ENCODE measurements at places on chromosomes 7 and 10.

GRCh38 chr7:111006691-111007090 is 84.2 kb upstream of the LRRN3 start:
- DNase-seq, result peak; percentile 86

DNA sequence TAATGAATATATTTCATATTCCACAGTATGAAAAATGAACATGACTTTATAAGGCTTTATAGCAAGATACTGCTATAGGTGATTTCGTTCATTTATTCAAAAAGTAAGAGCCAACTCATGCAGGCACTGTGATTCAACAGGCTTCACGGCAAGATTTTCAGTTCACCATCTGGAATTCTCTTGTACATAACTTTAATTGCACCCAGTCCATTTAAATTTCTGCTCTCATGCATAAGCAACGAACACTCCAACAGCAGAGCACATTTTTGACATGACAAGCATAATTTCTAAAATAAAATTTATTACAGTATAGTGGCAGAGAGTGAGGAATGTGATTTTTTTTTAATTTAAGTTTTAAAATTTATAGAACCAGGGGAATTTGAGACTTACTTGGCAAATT is 436.1 kb downstream of the PHTF2 start:
- DNase-seq, result no peak

- DNase-seq, result no peak
These were observed 11.4 kb downstream of the SHTN1 start for GRCh38 chr10:116993610-116994009.

GRCh38 chr7:119748991-119749390 is 524.0 kb upstream of the KCND2 start:
- DNase-seq, result no peak

GRCh38 chr10:11810313-11810766 is 12.8 kb upstream of the PROSER2 start:
- peak; percentile 49 for DNase-seq

DNA sequence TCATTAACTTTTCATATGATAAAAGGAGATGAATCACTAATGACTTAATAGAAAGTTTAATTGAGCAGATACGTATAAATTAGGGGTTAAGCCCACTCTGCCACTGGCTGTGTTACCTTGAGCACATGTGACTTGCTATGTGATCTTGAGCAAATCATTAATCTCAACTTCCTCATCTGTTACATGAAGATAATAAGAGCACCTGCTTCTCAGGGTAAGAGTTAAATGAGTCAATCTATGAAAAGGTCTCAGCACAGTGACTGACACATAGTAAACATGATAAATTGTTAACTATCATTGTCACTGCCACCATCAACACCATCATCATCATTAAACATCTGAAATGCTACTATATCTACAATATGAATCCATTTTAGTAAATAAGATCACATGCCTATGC is 110.8 kb downstream of the TPK1 start:
- no peak for DNase-seq

- no peak for DNase-seq
These were observed 592.2 kb downstream of the SDK1 start for GRCh38 chr7:3893151-3893788.

DNA sequence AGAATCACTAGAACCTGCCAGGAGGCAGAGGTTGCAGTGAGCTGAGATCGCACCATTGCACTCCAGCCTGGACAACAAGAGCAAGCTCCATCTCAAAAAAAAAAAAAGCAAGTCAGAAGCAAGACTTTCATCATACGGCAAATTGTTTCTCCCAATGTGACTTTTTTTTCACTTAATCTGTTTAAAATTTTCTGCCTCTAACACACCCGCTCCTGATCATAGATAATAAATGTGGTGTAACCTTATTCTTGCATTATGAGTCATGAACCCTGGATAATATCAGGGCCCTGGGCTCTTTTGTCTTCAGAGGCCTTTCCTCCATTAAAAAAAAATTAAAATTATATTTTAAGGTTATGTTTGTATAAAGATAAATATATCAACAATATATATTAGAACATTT is 111.4 kb upstream of the JCAD start:
- DNase-seq, result peak; percentile 70

DNA sequence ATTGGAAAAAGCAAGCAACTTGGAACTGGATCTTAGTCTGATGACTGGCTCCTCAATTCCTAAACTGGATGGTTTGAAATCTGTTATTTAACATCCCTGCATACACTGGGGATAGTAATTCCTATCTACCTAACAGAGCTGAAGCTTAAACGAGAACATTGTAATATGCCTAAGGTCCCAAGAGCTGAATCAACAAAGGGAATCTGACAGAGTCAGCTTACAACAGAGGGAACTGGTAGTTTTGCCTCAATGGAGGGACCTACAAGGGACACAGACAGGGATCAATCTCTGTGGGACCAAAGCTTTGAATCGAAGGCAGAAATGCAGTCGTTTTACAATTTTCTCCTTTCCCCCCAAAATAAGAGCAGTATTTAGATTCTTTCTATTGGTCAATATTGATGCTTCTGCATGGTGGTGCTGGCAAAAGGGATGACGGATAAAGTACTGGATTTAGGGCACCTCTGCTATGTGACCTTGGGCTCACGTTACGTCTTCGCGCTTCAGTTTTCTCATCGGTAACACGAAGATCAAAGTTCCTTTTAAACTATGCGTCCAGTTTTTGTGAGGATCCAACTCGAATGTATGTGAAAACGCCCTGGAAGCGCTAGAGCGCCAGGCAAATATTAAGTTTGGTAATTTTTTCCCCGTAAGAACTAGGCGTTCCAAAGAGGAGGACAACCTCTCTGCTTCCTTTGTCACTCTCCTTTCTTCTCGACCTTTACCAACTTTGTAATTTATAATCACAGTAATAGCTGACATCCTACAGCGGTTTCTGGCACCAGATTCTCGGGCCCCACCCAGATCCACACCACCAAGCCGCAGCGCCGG is 1.1 kb downstream of the ACTR1A start:
- DNase-seq, result no peak

- DNase-seq, result peak; percentile 44
These were observed 1.1 kb upstream of the EGR2 start for GRCh38 chr10:62817121-62817765.

DNA sequence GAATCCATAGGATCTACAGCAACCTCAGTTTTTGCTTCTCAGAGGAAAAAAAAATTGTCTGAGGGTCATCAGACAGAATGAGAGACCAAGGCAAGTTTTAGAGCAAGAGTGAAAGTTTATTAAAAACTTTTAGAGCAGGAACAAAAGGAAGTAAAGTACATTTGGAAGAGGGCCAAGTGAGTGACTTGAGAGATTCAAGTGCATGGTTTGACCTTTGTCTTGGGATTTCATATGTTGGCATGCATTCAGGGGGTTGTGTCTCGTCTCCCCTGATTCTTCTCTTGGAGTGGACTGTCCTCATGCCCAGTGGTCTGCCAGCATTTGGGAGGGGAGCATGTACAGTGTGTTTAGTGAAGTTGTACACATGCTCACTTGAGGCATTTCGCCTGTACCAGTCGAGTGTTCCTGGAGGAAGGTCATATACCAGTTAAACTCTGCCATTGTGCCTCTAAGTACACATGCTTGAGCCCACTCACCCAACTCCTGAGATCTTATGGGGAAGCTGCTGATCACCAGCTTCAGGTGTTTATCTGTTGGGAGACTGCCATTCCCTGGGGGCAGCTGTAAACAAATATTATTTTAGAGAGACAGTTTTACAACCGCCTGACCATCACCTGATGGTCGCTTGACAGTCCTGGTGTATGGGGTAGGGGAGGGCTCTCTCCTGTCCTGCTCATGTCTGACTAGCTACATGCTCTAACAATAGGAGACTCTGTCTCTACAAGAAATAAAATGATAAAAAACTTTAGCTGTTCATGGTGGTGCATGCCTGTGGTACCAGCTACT is 109.4 kb downstream of the EEPD1 start:
- DNase-seq, result no peak

- no peak for DNase-seq
These were observed 4.5 kb downstream of the CYP26C1 start for GRCh38 chr10:93064874-93065660.

GRCh38 chr10:112456533-112456932 is 9.5 kb downstream of the VTI1A start:
- no peak for DNase-seq

DNA sequence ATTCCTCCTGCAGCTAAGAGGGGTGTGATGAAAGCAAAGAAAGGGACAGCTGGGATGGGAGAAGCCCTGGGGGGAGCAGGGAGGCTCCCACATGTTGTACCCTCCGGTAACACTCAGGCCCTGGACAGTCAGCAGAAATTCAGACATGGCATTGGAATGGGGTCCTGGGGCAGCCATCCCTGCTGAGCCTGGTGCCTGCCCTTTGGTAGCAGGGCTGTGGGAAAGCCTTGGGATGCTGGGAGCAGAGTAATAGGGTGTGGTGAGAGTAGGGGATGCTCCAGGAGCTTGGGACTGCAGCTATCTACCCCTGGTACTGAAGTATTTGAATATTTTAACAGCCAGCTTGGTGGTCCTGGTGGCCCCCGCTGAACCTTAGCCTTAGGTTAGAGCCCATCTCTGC is 56.8 kb downstream of the FAM241B start:
- DNase-seq, result no peak

DNA sequence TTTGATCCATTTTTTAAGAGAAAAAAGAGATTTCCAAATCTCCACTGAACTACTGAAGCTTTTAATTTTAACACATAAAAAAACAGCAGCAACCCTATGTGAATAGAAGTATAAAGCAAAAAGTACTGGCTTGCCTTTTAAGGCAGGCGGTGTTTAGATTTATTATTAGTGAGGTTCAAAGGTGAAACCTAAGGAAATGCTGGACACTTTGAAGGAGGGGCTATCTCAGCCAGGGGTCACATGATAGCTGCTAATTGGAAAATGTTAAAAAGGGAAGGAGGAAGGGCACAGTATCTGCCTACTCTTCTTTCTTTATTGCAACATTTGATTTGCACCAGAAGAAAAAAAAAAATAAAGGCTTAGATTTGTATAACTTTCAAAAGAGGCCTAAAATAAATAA is 183.8 kb downstream of the SKAP2 start:
- DNase-seq, result no peak

- DNase-seq, result no peak
These were observed 37.6 kb downstream of the KCNH2 start for GRCh38 chr7:150940431-150941102.

DNA sequence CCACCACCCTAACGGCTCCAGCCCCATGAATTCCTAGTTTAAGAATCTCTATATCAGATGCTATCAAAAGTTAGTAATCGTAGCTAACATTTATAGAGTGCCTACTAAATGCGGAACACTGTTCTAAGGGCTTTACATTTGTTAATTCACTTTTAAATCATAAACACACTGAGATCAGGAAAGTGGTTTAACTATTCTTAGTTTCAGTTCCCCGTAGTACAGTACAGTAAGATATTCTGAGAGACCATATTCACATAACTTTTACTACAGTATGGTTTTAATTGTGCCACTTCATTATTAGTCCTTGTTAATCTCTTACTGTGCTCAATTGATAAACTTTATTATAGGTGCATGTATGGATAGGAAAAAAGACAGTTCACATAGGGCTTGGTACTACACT is 22.5 kb downstream of the SYPL1 start:
- no peak for DNase-seq

- DNase-seq, result no peak
These were observed 541.0 kb downstream of the ZWINT start for GRCh38 chr10:55820071-55820470.

- no peak for DNase-seq
These were observed 555.2 kb downstream of the REEP3 start for GRCh38 chr10:64076322-64076940.

- DNase-seq, result no peak
These were observed 114.0 kb downstream of the RAB18 start for GRCh38 chr10:27618036-27618615.

- no peak for DNase-seq
These were observed 8.8 kb upstream of the PCGF5 start for GRCh38 chr10:91211675-91212074.

- peak; percentile 20 for DNase-seq
These were observed 43.3 kb downstream of the SFTPD start for GRCh38 chr10:79905322-79906314.

DNA sequence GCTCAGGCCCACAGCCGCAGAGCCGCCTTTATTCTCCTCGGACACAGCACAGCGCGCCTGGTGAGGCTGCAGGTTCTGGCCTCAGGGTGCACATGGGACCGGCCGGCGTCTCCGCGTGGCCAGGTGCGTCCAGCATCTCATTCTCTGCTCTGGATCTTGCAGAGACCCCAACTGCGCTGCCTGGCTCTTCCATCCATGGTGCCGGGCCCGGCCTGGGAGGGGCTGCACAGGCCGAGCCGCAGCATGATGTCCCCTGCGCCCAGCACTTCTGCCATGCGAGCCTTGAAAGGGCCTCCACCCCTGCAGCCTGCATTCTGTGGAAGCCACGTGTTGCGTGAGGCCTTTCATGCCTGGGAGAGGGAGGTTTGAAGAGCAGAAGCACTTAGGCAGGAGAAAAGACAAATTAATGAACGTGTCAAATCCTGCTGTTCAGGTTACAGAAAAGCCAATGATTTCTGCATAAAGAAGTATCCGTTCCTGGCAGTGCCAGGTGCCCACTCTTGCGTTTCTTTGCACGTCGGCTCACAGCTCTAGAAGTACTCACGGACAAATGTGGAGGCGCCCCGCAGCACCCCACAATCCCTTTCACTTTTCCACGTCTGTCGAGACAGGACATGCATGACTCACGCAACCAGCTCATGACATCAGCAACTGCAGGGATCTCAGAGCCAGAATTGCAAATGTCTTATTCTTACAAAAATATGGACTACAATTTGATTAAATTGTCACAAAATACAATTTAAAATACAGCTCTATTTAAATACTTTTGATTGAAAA is 571.4 kb downstream of the DNAJB6 start:
- DNase-seq, result no peak

DNA sequence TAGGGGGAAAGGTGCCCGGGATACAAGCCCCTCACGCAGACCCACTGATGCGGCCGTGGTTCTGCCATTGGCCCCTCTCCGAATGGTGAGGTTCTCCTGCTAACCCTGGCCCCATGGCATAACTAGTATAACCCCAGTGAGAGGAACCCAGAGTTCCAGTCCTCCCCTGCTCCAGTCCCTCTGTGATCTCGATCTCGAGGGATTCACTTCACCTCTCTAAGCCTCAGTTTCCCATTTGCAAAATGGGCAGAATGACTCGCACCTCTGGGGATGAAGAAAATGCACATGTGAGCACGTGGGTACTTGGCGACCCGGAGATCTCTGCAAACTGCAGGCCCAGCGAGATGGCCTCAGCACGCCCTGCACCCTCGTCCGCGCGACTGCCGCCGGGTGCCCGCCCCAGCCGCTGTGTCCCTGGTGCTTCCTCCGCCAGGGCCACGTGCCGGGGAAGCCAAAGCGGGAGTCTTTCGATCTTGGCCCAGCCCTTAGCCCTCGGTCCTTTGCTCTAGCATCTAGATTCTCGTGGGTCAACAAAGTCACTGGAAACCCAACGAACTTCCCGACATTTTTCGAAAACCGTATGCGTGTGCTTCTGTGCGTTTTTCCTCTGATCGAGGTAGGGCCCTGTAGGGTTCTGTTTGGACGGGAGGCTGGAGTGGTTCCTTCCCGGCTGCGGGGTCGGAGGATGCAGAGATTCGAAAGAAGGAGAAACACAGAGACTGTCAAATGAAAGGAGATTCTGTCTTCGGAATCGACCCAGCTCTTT is 169.8 kb downstream of the UBE2H start:
- DNase-seq, result no peak
